ENCODE measurements at places on chromosomes 4 and X.

GRCh38 chr4:154617820-154618317, 5.4 kb upstream of the FGG start:
- DNase-seq: no peak

DNA sequence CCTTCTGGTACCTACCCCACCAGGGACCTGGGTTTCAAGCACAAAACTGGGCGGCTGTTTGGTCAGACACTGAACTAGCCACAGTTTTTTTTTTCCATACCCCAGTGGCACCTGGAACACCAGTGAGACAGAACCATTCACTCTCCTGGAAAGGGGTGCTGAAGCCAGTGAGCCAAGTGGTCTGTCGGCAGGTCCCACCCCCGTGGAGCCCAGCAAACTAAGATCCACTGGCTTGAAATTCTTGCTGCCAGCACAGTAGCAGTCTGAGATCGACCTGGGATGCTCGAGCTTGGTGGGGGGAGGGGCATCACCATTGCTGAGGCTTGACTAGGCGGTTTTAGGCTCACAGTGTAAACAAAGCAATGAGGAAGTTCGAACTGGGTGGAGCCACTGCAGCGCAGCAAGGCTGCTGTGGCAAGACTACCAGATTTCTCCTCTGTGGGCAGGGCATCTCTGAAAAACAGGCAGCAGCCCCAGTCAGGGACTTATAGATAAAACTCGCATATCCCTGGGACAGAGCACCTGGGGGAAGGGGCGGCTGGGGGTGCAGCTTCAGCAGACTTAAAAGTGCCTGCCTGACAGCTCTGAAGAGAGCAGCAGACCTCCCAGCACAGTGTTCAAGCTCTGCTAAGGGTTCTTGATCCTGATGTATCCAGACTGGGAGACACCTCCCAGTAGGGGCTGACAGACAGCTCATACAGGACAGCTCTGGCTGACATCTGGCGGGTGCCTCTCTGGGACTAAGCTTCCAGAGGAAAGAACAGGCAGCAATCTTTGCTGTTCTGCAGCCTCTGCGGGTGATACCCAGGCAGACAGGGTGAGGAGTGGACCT, 223.0 kb downstream of the COX18 start:
- DNase-seq: no peak

- no peak for DNase-seq
Measured at GRCh38 chrX:148457279-148457678, 43.1 kb upstream of the AFF2 start.

DNA sequence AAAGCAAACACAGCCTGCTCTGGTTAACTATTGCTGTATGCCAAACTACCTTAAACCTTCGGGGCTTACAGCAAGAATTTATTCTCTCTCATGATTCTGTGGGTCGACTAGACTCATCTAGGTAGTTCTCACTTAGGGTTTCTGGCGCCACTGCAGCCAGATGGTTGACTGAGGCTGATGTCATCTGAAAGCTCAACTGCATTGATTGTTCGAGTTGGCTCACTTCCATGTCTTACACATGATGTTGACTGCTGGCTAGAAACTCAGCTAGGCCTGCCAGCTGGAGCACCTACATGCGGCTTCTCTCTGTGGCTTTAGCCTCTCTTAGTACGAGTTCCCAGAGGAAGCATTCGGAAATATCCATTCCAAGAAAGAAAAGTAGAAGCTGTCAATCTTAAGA, 103.2 kb downstream of the SRPX start:
- no peak for DNase-seq

- no peak for DNase-seq
Measured at GRCh38 chr4:85474818-85475630, at the start of gene ARHGAP24. Gene ARHGAP24, plus strand, starts transcription at chr4:85475150.

DNA sequence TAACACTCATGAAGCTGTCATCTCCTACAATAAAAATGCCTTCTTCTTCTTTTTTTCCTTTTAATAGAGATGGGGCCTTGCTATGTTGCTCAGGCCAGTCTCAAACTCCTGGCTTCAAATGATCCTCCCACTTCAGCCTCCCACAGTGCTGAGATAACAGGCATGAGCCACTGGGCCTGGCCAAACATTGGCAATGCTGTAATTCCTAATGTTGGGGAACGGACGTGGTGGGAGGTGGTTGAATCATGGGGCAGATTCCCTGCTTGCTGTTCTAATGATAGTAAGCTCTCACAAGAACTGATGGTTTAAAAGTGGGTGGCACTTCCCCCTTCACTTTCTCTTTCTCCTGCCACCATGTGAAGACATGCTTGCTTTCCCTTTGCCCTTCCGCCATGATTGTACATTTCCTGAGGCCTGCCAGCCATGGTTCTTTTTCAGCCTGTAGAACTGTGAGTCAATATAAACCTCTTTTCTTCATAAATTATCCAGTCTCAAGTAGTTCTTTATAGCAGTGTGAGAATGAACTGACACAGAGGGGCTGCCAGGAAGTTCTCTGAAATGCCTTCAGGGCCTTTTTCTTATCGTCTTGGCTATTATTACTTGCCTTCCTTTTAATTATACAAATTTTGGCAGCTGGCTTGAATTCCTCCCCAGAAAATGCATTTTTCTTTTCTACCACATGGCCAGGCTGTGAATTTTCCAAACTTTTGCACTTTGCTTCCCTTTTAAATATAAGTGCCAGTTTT, 93.0 kb downstream of the CENPC start:
- DNase-seq: no peak

- no peak for DNase-seq
Measured at GRCh38 chr4:15149839-15150592, 147.7 kb downstream of the CPEB2 start.

GRCh38 chr4:68445111-68445510, 2.2 kb upstream of the TMPRSS11E start:
- DNase-seq: no peak

DNA sequence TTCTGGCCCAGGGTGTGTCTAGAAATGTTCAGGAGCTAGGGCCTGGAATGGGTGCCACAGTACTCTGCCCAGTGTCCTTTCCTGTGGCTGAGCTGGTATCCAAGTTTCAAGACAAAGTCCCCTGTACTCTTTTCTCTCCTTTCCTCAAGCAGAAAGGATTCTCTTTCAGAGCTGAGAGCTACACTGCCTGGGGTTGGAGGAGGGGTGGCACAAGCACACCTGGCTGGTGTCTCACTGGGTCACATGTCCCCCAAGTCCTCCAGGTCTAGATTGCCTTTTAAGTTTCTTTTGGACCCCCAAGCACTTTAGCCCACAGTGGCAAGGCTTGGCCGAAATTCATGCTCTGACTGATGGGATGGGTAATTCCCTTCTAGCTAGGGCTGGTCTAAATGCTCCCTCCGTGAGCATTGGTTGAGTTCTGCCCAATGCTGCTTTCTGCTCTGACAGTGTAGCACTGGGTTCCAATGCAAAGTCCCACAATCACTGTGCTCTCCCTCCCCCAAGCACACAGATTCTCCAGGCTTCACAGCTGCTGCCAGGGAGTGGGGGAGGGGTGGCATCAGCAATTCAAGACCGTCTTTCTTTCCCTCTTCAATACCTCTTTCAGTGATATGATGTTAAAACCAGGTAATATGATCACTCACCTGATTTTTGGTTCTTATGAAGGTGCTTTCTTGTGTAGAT, 47.8 kb downstream of the BEX3 start:
- no peak for DNase-seq

- no peak for DNase-seq
Measured at GRCh38 chrX:68755616-68756125, 73.2 kb upstream of the EFNB1 start.

- no peak for DNase-seq
Measured at GRCh38 chr4:122705547-122706117, 26.9 kb upstream of the BBS12 start.

DNA sequence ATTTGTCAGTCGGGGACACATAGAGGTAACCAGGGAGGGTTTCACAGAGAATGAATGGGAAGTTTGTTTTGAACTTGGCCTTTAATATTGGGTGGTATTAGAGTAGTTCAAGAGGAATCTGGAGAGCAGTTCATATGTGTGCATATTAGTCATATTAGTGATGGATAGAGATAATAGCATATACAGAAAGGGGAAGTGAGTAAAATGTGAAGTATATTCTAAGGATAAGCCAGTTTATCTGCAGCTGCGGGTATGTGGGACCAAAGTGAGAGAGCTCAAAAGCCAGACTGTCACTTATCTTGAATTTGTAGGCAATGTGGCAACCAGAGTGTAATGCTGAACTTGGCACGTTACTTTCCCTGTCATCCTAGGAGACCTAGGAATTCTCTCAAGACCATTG, 169.9 kb downstream of the AFF2 start:
- DNase-seq: no peak

DNA sequence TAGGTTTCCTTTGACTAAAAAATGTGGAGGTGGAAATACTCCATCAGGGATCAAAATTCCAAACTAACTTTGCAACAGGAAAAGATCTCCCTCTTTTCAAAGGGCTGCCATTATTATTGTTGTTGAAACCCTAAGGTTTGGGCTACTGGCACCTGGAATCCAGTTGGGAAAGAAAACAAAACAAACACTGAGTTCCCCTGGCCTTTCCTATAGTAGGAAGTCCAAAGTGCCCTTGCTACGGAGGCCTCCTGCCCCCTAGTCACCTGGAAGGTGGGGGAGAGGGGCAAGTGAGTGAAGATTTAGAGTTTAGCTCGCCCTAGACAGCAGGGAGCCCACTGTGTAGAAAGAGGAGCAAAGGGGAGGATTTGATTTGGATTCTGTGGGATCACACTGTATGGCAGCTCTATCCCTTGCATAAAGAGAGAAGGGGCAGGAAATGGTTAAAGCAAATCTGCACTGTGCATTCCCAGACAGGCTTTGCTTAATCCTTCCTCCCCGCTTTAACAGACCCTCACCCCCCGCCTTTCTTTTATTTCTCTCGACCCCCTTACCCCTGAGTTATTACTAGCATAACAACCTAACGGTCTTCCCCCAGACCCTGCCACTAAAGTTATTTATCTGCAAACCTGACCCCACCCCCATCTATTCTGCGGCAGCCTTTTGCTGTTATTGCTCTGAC, 627 bp upstream of the FAT4 start:
- no peak for DNase-seq

DNA sequence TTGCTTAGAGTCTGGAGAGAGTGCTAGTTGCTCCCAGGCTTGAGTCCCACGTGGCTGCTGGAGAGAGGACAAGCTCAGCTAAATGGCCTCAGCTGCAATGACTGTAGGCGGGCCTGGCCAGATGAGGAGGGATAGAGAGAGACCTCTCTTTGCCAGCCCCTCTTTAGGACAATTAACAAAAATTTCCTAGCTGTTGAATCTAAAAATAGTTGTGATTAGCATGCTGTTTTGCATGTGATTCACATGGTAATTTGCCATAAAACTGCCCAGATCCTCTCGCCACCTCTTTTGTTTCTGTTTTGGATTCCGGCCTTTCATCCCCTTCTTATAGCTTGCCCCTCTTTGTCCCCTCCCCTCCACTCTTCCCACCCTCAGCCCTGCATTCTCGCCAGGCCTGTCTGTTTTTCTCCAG, 28.9 kb upstream of the PRPS1 start:
- DNase-seq: no peak

DNA sequence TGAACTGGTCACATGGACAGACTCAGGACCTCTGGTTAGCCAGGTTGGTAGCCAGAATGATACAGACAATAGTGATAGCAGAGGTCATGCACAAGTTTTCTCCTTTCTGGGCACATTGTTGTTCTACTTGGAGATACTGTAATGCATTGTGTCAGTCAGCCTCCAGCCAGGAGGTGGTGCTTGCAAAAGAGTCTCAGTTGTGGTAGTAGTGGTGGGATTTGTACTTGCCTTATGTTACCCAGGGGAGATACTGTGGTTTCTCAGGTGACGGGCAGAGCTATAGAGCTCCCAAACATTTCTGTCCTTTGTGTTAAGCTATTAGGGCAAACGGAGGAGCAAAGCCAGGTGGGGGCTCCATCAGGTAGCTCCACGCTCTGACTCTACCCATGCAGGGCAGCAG, 190.5 kb downstream of the STPG2 start:
- no peak for DNase-seq

GRCh38 chr4:146407669-146408084, 114.1 kb downstream of the SLC10A7 start:
- DNase-seq: no peak

DNA sequence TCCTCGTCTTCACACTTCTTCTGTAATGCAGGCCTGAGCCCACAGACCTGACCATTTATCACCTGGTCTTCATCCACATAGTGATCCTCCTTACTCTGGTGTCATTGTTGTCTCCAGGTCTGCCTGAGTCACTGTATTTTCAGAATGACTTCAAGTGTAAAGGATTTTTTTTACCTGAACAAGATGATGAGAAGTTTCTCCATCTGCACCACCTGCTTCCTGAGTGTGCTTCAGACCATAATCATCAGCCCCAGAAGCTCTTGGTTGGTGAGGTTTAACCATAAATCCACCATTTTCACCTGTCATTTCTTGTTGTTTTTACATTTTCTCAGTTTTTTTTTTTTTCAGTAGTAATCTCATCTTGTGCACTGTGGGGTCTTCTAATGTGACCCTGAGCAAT, 39.0 kb downstream of the WDR13 start:
- DNase-seq: no peak

- no peak for DNase-seq
Measured at GRCh38 chrX:20711366-20711765, 444.7 kb upstream of the RPS6KA3 start.

DNA sequence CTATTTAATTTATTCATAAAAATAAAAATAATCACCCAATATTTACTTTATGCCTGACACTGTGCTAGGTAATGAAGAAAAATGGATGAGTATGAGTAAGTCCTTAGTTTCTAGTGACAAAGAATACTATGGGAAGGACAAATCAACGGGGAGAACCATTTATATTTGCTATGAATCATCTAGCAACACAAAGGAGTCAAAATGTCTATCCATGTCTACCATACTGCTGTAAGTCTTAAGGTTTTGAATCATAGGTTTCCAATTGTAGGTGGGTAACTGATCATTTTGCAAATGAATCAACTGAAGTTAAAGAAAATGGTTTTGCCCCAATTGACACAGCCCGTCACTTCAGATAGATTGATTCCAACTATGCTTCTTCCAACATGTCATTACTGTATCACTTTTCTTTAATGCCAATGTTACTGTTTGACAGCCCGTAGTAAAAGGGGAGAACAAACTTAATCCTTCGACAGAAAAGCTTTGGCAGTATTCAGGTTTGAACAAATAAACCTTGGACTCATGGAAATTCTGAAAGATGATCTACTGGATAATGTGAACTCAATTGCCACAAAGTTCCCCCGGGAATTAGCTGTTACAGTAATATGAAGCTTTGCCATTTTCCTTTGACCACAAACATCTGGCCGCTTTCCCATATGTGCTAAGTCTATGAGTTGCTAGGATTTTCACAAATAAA, 3.2 kb downstream of the TDO2 start:
- no peak for DNase-seq

DNA sequence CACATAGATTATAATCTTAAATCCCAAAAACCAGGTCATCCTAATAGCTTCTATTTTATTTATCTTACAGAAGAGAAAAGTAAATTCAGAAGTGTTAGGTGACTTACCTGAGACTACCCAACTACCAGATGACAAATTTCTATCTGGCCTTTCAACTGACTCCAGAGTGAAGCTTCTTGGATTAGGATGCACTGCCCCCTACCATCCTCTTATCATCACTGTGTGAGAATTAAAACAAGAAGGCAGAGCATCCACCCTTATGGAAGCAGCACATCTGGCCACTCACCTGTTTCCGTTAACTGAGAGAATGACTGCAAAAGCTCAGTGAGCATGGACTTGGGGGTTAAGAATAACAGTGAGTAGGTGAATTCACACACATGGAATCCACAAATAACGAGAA, 502.6 kb upstream of the TECRL start:
- DNase-seq: no peak

- DNase-seq: no peak
Measured at GRCh38 chr4:185868983-185869382, 57.0 kb upstream of the SORBS2 start.
